ENCODE measurements at places on chromosomes 6 and 20.

- no peak for DNase-seq
These were observed 79.6 kb downstream of the TTLL2 start for GRCh38 chr6:167404385-167405049.

DNA sequence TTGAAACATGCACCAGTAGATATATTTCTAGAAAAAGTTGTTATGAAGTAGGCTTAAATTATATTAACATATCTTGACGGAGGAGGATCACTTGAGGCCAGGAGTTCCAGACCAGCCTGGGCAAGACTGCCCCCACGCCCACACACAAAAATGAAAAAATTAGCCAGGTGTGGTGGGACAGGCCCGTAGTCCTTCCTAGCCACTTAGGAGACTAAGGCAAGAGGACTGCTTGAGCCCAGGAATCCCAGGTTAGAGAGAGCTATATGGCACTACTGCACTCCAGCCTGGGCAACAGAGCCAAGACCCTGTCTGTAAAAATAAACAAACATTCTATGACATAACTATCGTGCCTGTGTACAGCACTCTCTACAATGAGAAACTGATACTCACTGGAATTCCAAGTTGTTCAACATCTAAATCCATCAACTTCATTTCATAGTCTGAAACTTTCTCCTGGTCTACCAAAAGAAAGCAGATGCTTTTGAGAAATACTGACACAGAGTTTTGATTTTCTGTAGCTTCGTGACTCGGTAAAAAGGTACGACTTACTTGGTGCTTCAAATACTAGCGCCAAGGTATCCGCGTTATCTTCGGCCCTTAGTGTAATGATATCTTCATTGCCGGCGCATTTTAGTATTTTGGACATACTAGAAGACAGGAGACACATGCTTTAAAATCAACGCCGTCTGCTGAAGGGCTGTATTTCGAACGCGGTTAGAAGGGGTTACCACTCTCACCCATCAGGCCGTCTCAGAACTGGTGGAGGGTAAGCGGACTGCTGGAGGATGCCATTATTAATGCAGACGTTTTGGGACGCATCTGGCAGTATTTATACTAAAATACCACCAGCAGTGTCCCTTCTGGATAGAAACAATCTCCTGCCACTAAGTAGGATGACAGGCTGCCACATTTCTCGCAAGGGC is 1.3 kb downstream of the PCNA start:
- no peak for DNase-seq

DNA sequence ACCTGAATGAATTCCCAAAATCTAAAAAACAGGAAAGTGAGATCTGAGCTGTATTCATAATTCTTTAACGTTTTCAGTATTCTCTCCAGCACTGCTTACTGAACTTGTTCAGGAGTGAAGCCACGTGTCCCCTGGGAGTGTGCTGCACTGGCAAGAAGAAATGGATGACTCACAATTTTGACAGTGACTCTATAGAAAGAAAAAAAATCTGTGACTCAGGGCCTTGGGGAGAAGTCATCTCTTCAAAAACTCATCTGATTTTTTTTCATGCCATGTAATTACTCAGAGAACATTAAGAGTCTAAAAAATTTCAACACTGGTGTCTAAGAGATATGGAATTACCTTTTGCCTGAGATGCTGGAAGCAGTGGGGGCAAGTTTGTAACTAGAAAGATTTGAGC is 39.7 kb downstream of the ANKEF1 start:
- no peak for DNase-seq

- DNase-seq = no peak
These were observed 286.6 kb downstream of the TSHZ2 start for GRCh38 chr20:53258741-53259140.

- DNase-seq = no peak
These were observed 167.8 kb upstream of the RIPOR2 start for GRCh38 chr6:25103603-25104002.

- DNase-seq = no peak
These were observed 34.0 kb downstream of the EYA2 start for GRCh38 chr20:46928580-46929132.

GRCh38 chr20:14879020-14879697 is 541.7 kb upstream of the FLRT3 start:
- DNase-seq = no peak

DNA sequence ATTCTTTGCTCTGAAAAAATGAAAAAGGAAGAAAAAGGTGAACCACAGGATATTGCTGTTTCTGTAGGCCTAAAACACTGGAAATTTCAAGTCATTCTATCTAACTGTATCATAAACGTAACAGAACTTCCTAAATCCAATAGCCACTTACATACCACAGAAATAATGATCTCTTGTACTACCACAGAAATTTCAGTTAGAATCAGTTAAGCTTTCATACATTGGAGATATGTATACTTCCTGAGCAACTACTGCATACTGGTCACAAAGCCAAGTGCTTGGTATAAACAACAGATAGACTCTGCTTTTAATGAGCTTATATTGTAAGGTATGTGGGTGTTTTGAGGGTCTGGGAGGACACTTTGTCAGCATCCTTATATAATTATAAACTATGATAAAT is 38.6 kb downstream of the VTA1 start:
- no peak for DNase-seq

DNA sequence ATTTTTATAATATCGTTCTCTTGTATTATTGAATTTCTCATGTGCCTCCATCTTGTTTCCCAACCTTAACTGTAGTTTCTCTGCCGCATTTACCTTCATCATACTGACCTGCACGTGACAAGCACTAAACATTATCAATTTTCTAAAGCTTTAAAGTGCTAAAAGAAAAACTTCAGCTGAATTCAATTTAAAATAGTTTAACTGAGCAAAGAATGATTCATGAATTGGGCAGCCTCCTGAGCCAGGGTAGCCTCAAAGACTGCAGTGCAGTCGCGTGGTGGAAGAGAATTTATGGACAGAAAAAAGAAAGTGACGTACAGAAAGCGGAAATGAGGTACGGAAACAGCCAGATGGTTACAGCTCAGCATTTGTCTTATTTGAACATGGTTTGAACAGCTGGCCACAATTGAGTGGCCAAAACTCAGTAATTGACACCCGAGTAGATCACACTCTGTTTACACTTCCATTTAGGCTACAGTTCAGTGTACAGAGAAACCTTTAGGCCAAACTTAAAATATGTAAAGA is 4.2 kb upstream of the ZDHHC14 start:
- no peak for DNase-seq

GRCh38 chr20:40524071-40524470 is 165.0 kb downstream of the MAFB start:
- no peak for DNase-seq

DNA sequence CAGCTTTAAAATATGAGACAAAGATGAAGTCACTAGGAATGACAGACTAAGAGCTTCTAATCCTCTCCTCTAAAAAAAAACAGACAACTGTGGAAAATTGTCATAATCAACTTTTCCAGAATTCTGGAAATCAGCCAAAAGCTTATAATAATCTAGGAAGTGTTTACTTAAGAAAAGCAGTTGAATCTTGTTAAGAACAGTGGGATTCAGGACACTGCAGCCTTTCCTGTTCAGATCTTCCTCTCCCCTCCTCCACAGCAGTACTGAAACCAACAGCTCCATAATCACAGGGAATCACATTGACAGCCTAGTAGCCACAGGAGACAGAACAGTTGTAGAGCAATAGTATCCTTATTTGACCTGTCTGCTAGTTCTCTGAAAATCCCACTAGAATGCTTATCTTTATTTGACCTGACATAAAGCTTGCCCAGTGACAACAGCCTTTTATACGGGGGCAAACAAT is 41.6 kb downstream of the IBTK start:
- no peak for DNase-seq

DNA sequence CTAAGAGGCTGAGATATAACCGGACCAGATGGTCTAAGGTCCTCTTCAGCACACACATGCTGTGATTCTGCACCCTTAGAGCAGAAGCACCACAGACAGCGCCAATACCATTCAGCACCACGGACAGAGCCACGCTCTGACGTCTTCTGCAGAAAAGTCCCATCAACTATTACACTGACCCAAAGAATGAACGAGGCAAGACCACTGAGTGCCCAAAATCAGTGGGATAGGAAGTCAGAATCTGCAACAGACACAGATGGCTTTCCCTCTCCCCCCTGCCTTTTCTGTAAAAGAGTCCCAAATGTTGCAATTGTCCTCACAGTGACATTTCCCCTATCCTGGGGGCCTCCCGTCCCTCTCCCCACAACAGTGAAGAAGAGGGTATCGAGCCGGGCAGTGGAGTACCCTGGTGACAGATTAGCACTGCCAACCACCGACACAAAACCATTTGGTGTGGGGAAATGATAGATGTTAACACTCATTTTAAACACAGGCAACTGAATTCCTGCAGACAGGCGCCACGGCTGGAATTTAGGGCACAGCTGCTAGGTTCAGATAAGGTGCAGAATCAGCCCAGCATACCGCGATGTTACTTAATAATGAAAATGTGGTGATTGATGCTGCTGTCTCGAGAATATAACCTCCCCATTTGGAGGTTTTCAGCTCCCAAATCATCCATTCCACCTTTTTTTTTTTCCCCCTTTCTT is 66.6 kb upstream of the CTNNBL1 start:
- DNase-seq = peak; percentile 2

GRCh38 chr6:120451508-120451907 is 882.8 kb downstream of the TBC1D32 start:
- no peak for DNase-seq

GRCh38 chr6:2030682-2031244 is 214.6 kb downstream of the GMDS start:
- DNase-seq = no peak

DNA sequence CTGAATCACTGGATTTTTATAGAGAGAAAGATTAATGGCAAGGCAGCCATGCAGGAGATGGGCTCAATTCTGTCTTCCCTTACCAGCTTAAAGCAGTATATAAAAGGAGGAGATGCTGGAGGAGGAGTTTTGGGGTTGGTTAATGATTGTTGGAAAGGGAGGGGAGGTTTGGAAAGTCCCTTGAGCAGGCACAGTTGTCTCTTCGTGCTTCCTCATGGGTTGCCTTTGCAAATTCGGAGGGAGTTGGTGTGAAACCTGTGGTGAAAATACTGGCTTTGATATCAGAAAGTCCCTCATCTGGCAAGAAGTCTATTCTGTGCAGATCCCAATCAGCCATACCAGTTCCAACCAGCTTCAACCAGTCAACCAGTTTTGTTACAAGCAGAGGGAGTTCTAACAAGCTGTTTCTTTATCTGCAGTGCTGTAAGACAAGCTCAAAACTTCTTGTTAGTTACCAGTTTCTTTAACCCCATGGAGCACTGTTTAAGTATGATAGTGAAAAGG is 107.0 kb downstream of the HIVEP1 start:
- no peak for DNase-seq
